ENCODE measurements at places on chromosomes 5 and 9.

- H3K36me3 ChIP-seq, result no peaks in the 10 kb centered on the region
- no peaks in the 10 kb centered on the region for H3K4me1 ChIP-seq
- no peak overlapping the region for H3K4me3 ChIP-seq
- no peak overlapping the region for H3K27ac ChIP-seq
Observed at GRCh38 chr9:113828221-113828620, 47.9 kb upstream of the ZNF618 start.

- H3K27ac ChIP-seq, result no peak overlapping the region
- H3K4me3 ChIP-seq, result no peak overlapping the region
- DNase-seq, result no peak
- H3K27me3 ChIP-seq, result peaks cover 10% of the 10 kb centered on the region
Observed at GRCh38 chr9:126674365-126675146, 60.8 kb downstream of the LMX1B start.

DNA sequence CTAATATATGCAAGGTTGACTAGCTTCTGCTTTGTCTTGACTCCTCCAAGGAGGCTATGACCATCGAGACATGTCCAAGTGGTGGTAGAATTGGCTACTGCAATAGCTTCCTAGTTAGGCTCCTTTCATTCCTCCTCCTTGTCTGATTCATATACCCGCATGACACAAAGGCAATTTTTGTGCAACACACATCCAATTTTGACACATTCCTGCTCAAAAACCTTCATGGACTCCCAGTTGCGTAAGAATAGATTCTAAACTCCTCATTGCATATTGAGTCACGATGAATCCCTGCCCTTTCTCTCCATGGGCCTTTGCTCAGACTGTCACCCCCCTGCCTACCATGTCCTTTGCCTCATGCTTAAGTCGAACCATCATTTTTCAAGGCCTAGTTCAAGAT lies 344.5 kb downstream of the ACTL7B start:
- H3K4me1 ChIP-seq, result no peaks in the 10 kb centered on the region
- no peak overlapping the region for H3K4me3 ChIP-seq
- H3K27ac ChIP-seq, result no peak overlapping the region
- no peaks in the 10 kb centered on the region for H3K27me3 ChIP-seq
- DNase-seq, result no peak
- H3K36me3 ChIP-seq, result no peaks in the 10 kb centered on the region

DNA sequence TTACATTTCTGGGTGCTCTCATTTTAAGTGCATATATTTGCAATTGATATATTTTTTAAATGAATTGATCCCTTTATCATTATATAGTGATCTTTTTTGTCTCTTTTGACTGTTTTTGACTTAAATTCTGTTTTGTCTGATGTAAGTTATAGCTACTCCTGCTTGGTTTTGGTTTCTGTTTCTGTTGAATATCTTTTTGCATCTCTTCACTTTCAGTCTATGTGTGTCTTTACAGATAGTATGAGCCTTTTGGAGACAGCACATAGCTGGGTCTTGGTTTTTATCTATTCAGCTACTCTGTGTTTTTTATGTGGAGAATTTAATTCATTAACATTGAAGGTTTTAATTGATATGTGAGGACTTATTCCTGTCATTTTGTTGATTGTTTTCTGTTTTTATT lies 311.3 kb downstream of the SPATA31D1 start:
- no peaks in the 10 kb centered on the region for H3K4me1 ChIP-seq
- H3K27me3 ChIP-seq, result no peaks in the 10 kb centered on the region
- no peaks in the 10 kb centered on the region for H3K36me3 ChIP-seq
- no peak overlapping the region for H3K4me3 ChIP-seq

DNA sequence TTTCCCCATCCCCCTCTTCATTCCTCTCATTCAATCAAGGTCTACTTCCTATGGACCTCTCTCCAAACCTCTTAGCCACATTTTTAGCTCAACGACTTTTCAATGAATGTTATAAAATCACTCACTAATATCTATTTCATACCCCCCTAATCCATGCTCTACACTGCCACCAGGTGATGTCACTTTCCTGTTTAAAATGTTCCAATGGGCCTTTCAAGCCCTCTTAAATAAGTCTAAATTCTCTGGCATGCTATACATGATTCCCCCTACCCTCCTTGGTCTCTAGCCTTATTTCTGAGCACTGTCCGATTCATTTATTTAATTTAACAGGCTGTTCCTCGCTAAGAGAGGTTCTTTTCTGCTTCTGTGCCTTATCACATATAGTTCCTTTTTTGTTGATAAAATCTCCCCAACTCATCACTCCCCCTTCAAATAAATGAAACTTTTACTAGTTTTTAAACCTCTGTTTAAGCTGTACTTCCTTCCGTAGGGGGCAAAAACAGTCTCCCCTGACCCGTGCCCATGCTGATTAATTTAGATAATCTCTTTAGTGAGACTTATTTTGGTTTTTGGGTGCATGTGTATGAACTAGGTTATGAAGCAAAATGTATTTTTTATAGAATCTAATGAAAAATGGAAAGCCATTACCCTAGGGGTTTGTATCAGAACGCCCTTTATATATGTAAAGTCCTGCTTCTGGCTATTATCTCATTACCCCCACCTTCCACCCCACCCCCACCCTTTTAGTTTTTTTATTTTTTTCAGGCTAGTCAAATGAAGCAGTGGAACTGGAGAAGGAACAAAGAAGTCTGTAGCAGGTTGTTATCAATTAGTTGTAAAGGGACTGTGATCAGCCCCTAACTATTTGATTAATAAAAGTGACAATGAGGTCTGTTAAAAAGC lies 9.0 kb downstream of the ABHD17B start:
- no peak overlapping the region for H3K27ac ChIP-seq
- no peaks in the 10 kb centered on the region for H3K27me3 ChIP-seq
- H3K4me3 ChIP-seq, result no peak overlapping the region
- DNase-seq, result no peak

DNA sequence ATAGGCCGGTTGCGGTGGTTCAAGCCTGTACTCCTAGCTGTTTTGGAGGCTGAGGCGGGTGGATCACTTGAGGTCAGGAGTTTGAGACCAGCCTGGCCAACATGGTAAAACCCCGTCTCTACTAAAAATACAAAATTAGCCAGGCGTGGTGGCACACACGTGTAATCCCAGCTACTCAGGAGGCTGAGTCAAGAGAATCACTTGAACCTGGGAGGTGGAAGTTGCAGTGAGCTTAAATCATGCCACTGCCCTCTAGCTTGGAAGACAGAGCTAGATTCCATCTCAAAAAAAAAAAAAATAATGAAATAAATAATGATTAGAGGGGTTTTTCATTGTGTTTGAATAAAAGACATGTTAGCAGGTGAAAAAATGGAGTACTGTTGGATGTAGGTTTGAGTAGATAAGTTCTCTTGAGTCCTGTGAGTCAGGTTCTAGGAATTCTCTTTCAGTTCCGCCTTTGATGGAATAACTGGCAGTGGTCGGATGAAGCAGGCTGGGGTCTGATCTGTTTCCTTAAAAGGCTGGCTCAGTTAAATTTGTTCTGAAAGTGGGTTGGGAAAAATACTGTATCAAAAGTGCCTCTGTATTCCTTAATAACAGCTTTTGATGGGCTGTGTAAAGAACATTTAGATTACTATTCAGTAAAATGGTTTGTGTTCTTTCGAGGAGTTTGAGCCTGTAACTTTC lies 73.2 kb downstream of the AOPEP start:
- H3K27ac ChIP-seq, result no peak overlapping the region
- DNase-seq, result no peak
- peaks cover 34% of the 10 kb centered on the region for H3K36me3 ChIP-seq
- no peak overlapping the region for H3K4me3 ChIP-seq
- H3K27me3 ChIP-seq, result no peaks in the 10 kb centered on the region

GRCh38 chr9:116208417-116209232 lies 55.0 kb downstream of the PAPPA start:
- H3K4me3 ChIP-seq, result no peak overlapping the region
- H3K4me1 ChIP-seq, result no peaks in the 10 kb centered on the region
- H3K27me3 ChIP-seq, result no peaks in the 10 kb centered on the region
- DNase-seq, result no peak
- H3K27ac ChIP-seq, result no peak overlapping the region

GRCh38 chr5:170788626-170789304 lies 5.2 kb downstream of the GABRP start:
- H3K27ac ChIP-seq, result no peak overlapping the region
- no peaks in the 10 kb centered on the region for H3K4me1 ChIP-seq
- H3K27me3 ChIP-seq, result peaks cover 3% of the 10 kb centered on the region
- no peaks in the 10 kb centered on the region for H3K36me3 ChIP-seq
- H3K4me3 ChIP-seq, result no peak overlapping the region
- DNase-seq, result no peak

- no peak overlapping the region for H3K4me3 ChIP-seq
- DNase-seq, result no peak
- no peaks in the 10 kb centered on the region for H3K4me1 ChIP-seq
Observed at GRCh38 chr9:135877791-135878527, 29.4 kb downstream of the CAMSAP1 start.

GRCh38 chr5:40694433-40694832 lies 14.7 kb downstream of the PTGER4 start:
- H3K36me3 ChIP-seq, result peaks cover 62% of the 10 kb centered on the region
- H3K4me3 ChIP-seq, result no peak overlapping the region
- DNase-seq, result no peak
- H3K27me3 ChIP-seq, result no peaks in the 10 kb centered on the region
- peaks cover 18% of the 10 kb centered on the region for H3K4me1 ChIP-seq

- no peaks in the 10 kb centered on the region for H3K27me3 ChIP-seq
- H3K27ac ChIP-seq, result peak overlapping the region; percentile 81
- peak overlapping the region; percentile 99 for H3K4me3 ChIP-seq
- H3K4me1 ChIP-seq, result peaks cover 76% of the 10 kb centered on the region
Observed at GRCh38 chr5:40687321-40687720, 7.6 kb downstream of the PTGER4 start.

DNA sequence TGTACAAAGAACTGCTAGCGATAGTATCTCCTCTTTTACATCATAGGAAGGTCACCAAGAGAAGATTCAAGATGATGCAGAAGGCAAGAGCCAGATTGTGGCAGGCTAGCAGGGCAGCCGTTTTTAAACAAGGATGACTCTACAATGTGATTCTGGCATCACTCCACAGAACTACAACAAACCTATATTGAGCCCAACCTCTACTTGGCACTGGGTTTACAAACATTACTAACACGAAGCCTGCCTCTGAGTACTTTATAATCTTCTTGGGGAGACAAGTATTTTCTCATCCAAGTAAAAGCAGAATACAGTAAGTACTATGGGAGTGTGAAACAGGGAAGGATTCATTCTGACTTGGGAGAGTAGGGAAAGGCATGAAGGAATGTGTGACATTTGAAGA lies 448.6 kb downstream of the ZNF608 start:
- no peaks in the 10 kb centered on the region for H3K4me1 ChIP-seq
- no peak overlapping the region for H3K27ac ChIP-seq
- H3K4me3 ChIP-seq, result no peak overlapping the region
- DNase-seq, result no peak
- H3K27me3 ChIP-seq, result no peaks in the 10 kb centered on the region

GRCh38 chr5:87150630-87151029 lies 117.1 kb upstream of the RASA1 start:
- no peak for DNase-seq
- no peak overlapping the region for H3K4me3 ChIP-seq
- peaks cover 11% of the 10 kb centered on the region for H3K4me1 ChIP-seq
- H3K27ac ChIP-seq, result no peak overlapping the region

DNA sequence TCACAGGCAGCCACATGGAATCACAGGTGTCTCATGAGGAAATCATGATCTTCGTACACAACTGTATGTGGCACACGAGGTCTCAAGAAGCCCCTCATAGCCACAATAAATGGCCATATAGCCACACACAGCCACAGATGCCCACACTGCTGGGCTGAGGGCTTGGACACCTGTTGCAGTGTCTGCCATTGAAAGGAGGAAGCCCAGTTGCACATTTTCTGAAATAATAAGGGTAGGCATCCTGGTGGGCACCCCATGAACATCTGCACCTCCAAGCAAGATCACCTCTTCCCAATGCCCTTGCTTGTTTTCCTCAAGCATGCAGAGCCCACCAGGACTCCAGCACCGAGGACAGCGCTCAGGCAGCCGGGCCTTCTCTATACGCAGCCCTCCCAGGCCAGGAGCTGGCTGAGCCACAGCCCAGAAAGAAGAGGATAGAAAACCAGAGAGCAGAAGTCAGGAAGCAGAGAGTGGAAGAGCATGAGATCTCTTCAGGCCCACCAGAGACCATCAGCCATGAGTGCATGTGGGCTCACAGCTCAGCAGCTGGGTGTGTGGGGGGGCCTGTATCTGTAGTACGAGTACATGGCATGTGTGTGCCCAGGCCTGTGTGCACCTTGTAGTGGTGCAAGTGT lies 1.0 kb upstream of the ACSL6 start:
- DNase-seq, result peak; percentile 57
- no peak overlapping the region for H3K27ac ChIP-seq
- peaks cover 41% of the 10 kb centered on the region for H3K4me1 ChIP-seq
- H3K4me3 ChIP-seq, result peak overlapping the region; percentile 50
- H3K27me3 ChIP-seq, result peaks cover 92% of the 10 kb centered on the region

- H3K4me1 ChIP-seq, result peaks cover 31% of the 10 kb centered on the region
- peak; percentile 39 for DNase-seq
- peaks cover 12% of the 10 kb centered on the region for H3K27me3 ChIP-seq
- H3K27ac ChIP-seq, result no peak overlapping the region
- H3K4me3 ChIP-seq, result no peak overlapping the region
Observed at GRCh38 chr5:149036168-149036567, 26.7 kb downstream of the SH3TC2 start.

DNA sequence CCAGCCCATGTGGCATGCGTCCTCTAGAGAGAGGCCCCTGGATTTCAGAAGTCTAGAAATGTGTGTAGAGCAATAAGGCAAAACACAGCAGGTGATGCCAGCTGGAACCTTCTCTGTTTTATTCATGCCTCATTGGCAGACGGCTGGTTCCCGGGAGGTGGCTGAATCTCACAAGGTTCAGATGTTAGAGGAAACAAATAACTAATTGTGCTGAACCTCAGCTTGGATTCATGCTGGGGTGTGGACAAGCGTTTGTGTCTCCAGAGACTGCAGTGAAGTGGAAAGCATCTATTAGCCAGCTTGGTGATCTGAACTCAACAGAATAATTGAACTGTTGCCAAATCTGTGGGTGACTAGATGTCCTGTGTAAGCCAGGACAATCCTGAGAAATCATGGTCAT lies 131.1 kb upstream of the NR4A3 start:
- H3K4me1 ChIP-seq, result no peaks in the 10 kb centered on the region
- no peak overlapping the region for H3K27ac ChIP-seq
- DNase-seq, result no peak
- H3K27me3 ChIP-seq, result peaks cover 11% of the 10 kb centered on the region
